ENCODE measurements at places on chromosomes 3 and 15.

DNA sequence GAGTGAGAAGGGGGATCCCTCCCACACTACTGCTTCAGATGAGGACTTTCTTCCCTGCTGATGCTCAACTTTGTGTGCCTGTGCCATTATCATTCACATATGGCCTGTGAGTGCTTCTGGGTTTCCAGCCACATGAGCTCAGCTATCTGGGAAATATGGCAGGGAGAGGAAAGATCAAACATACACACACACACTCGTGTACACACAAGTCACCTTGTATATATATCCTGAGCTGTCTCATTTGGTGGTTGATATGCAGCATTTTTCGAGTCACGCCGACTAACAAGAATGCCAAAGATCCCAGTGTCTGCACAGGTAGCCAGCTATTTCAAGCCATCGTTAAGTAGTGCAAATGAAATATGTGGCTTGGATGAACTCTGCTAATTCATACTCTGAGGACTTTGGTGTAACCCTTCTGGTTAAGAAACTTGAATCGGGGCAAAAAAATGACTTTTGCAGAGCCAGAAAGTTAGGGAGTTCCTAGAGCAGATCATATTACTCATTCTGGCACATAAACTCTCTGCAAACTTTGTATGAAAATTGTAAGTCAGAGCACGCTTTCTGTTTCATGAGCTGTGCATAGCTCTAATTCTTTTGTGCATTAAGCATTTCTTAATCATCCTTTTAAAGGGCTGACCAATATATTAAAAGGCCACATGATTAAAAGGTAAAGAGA is 24.9 kb upstream of the WNT5A start:
- no peak for DNase-seq

- no peak for DNase-seq
These were observed 291.2 kb downstream of the ZBTB20 start for GRCh38 chr3:114855839-114856238.

- DNase-seq, result peak; percentile 77
These were observed 55.2 kb upstream of the CHRNA7 start for GRCh38 chr15:31974855-31975829.

GRCh38 chr3:98004721-98005120 is 30.4 kb downstream of the GABRR3 start:
- DNase-seq, result no peak

DNA sequence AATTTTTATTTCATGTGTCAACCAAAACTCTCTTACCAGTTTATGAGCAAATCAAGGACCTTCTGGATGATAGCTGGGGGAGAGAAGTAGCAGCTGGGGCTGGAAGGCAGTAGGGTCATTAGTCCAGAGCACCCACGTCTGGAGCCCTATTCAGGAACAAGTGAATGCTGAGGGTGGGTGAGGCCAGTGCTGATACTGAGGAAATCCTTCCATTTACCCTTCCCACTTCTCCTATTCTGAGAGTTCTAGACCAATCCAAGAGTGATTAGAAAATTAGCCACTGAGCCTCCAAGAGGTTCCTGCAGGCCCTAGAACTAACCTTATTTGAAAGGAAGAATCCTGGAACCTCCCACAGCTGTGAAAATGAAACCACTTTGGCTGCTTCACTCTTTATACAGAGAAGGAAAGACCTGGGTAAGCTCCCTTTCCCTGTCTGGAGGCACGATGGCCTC is 46.2 kb upstream of the VILL start:
- no peak for DNase-seq

- DNase-seq, result no peak
These were observed 325.4 kb downstream of the FOXP1 start for GRCh38 chr3:71258116-71258515.

DNA sequence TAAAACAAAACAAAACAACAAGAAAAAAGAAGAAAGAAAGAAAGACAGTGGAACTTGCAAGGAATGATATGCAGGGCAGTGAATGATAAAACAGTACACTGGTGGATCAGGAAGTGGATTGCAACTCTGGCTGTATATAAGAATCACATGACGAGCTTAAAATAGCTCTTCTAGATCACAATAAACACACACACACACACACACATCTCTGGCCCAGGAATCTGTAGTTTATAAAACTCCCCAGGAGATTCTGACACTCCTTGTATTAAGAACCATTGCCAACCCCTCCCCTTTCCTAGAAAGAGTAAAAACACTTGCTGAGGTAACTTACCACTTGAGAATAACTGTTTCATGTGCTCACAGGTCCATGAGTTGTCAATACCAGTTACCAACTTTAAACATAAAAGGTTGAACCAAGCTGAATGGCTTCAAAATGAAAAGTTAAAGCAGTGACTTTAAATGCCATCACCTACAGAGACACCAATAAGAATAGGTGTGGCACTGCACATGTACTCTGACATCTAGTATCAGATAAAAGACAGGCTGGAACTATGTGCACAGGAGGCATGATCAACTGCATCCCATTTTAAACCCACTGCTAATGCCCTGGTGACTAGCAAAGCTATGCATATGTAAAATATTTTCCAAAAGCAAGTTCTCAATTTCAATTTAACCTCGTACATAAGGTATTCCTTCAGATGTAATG is 3.9 kb downstream of the CPOX start:
- no peak for DNase-seq

GRCh38 chr3:157428853-157429252 is 7.8 kb upstream of the PTX3 start:
- no peak for DNase-seq

DNA sequence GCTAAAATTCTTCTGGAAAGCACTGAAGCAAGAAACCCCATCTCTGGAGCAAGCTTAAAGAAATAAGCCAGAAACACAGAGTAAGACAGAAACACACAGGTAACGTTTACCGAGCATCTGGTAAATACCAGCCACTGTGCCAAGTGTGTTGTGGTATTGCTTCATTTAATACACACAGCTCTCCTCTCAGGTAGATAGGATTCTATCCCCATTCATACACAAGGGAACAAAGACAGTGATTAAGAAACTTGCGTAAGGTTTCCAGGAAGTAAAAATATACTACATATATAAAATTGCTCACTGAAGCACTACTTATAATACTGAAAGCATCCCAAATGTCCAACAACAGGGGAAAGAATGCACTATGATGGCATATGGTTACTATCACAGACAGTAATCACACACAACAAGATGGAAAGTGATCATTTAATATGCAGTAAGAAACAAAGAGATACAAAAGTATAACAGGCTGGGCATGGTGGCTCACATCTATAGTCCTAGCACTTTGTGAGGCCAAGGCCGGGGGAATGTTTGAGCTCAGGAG is 27.5 kb downstream of the TAMM41 start:
- no peak for DNase-seq

GRCh38 chr3:148367756-148368155 is 329.9 kb upstream of the AGTR1 start:
- no peak for DNase-seq
